ENCODE measurements at places on chromosomes 12 and 14.

- DNase-seq: no peak
Observed at GRCh38 chr14:92441751-92442504, 71.7 kb upstream of the RIN3 start.

DNA sequence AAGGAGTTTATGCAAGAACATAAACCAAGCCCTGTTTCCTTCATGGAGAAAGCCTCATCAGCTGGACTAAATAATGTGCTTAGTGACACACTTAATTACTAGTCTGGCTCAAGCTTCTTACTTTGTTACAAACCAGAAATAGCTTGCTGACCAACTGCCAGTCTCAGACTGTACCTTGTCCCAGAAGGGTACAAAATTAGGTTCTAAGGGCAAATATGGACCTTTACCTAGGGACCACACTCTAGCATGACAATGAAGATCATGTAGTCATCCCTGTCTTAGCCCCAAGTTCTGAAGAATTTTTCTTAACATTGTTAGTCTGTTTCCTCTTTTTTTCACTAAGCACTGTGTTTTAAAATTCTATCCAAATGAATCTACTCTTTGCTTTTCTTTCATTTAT is 2.2 kb downstream of the AMN1 start:
- no peak for DNase-seq

- DNase-seq: no peak
Observed at GRCh38 chr12:50641566-50641965, 122.3 kb upstream of the ATF1 start.

GRCh38 chr14:68774771-68775613 is 17.9 kb downstream of the ZFP36L1 start:
- no peak for DNase-seq

All from DND-41 (cell line).